ENCODE measurements at places on chromosomes 13 and 19.
A peak's percentile ranks its signal among the peaks of the same experiment; 100 is the strongest.

- no peak for DNase-seq
Observed at GRCh38 chr19:18391509-18392075, 5.6 kb downstream of the GDF15 start.

- DNase-seq, result no peak
Observed at GRCh38 chr19:33557196-33557595, 35.6 kb upstream of the PEPD start.

DNA sequence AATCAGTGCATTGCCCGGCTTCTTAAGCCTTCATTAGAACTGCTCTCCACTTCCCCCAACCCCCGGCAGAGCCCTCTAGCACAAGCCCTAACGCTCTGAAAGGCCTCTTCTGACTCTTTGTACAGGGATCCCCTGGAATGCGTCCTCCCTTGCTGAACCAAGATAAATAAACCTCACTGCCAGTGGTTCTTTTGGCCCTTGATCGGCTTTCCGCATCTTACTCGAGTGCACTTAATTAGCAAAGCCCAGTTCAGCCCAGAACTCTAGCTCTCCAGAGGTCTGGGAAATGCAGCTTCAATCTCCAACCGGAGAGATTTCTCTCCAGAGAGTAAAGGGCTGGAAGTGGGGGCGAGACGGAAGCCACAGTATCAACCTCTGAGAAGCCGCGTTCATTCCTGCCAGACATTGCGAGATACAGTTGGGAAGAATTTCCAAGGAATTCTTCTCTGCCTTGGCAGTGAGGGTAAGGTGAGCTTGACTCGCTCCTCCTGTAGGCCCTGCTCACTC lies 8.7 kb upstream of the ZNF444 start:
- peak; percentile 67 for DNase-seq

DNA sequence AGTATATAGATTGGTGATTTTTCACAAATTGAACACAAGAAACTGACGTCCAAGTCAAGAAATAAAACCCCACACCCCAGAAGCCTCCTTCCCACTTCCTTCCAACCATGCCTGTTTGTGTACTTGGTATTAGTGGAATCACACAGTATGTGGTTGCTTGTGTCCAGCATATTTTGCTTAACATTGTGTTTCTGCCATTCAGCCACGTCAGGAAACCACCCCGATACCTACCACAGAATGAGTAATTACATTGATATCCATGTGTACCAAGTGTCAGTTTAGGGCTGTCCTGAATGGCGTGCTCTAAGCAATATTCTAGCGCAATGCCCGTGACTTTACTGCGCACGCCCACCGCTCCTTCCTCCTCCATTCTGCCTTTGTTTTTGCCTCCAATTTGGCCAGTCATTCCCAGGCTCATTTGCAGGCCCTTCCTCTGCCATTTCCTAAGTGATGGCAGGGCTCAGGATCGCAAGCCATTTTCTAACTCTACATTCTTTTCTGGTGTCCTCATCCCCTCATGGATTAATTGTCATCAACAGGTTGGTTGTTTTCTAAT lies 25.9 kb upstream of the MPHOSPH8 start:
- DNase-seq, result no peak

GRCh38 chr13:48066310-48066989 lies 28.5 kb downstream of the MED4 start:
- peak; percentile 10 for DNase-seq

DNA sequence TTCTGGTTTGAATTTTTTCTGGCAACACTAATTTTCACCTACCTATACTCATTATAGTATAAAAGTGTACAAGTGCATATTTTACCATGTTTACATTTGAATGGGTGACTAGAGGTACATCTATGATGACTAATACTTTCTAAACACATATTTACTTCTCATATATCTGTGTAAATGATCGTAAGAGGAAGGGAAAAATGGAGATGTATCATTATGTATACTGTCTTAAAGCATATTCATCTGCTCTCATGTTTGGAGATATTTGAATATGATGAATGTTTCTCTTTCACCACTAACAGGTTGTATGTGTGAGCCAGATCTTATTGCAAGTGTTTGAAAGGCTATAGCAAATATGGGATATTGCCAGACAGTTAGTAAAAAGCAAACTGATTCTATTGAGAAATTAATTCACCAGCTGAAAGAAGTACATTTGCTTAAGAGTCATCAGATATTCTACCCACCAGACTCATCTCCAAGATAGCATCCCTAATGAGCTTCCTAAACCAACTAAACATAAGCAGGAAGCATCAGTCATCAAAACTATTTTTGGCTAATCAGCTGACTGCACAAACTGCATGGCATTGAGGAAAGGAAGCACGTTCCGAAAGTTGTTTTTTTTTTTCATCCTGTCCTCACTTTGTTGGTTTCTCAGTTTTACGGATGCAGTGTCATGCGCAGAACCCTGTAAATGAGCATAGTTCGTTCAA lies 738.2 kb downstream of the GPC5 start:
- no peak for DNase-seq

GRCh38 chr19:28023064-28023463 lies 1189.9 kb downstream of the UQCRFS1 start:
- DNase-seq, result peak; percentile 17

DNA sequence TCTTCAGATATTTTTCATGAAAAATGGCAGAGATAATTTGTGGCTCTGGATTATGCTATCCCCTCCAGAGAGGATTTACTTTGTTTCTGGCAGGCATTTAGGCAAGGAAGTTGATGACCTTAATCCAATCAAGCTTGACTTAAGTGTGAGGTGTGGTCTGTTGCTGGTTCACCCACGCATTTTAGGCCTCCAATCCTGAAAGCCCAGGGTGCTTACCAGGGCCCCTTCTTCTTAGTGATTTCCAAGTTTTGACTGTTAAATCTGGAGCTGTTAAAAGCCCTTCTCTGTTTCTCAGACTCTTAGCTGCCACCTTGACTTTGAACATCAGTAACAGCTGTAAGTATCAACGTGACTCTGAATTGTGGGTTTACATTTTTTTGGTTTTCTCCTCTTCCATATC lies 161.8 kb downstream of the DNAJC15 start:
- no peak for DNase-seq

- no peak for DNase-seq
Observed at GRCh38 chr19:48415395-48415794, 21.9 kb downstream of the GRIN2D start.

DNA sequence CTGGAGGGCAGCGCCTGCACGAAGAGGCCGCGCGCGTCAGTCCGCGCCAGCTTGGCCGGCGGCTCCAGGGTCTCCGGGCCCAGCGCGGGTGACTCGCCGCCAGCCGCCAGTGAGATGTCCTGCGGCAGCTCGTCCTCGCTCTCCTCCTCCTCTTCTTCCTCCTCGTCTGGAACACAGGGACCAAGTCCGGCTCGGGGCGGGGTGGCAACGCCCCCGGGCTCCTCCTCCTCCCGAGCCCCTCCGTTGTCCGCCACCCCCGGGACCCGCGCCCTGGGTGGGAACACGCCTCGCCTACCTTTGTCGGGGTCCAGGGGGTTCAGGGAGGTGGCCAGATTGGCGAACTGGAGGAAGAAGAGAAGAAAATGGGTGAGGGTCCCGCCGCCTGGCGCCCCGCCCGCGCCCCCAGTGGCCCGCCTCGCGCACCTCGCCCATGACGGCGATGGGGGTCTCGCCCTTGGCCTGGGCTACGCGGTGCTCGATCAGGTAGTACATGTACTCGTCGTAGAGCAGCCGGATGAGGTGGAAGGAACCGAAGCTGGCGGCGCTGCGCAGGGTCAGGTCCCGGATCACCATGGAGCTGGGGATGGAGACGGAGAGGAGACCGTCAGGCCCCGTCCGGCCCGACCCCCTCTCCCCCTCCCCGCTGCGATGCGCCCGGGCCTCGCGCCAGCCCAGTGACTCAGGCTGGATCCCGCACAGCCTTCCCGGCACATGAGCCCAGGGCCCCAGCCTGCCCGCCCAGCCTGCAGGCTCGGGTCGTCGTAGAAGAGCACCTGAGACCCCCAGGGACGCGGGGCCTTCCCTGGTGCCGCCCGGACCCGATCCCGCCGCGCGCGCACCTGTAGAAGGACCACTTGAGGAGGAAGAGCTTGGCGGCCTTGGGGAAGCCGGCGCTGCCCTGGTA lies 10.6 kb downstream of the DCAF15 start:
- DNase-seq, result no peak

- no peak for DNase-seq
Observed at GRCh38 chr13:75657111-75657510, 21.0 kb downstream of the LMO7 start.

GRCh38 chr13:91017031-91017668 lies 330.3 kb upstream of the MIR17HG start:
- peak; percentile 2 for DNase-seq

DNA sequence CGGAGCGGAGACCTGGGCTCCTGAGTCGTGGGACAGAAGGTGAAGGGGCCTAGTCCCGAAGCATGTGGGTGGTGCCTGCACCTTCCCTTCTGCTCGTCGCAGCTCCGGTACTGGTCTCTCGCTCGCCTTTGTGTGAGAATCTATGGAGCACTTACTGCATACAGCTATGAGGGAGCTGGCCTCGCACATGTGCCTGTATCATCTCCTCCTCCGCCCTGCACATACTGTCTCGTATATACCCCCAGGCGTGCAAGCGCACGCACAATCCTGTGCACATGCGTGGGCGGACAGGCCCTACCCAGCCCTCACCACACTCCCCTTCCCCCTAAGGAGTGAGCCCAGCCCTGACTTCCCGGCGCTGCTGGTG lies 8.7 kb downstream of the PIK3R2 start:
- DNase-seq, result no peak

DNA sequence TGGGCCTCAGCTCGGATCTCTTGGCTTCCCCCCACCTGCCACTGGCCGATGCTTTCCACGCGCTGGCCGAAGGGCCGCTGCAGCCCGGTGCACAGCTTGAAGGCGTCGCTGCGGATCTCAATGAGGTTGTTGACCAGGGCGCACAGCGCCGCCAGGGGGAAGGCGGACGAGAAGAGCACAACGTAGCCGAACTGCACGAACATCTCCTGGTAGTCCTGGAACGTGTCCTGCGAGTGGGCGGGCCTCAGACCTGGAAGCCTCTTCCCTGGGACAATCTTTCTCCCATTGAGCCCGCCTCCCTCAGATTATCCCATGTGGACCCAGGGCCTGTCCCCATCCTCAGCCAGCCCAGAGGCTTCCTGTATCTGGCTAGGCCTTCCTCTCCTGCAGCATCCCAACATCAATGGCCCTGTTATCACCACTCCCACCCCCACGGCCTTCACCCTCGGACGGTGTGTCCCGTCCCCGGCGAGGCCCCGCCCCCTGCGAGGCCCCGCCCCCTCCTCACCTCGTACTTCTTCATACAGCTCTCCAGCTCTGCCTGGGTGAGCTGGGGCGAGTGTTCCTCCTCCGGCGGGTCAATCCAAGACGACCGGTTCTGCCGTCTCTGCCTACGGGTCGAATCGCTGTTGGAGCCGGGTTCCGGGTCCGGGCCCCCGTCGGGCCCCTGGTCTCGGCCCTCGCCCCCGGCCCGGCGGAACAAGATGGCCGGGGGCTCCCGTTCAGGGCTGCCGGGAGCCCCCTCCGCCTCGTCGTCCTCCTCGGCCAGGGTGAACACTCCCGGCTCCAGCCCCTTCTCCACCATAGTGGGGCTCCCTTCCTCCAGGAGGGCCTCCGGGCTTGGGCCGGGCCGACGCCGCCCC lies 6.8 kb downstream of the ANO8 start:
- DNase-seq, result no peak

DNA sequence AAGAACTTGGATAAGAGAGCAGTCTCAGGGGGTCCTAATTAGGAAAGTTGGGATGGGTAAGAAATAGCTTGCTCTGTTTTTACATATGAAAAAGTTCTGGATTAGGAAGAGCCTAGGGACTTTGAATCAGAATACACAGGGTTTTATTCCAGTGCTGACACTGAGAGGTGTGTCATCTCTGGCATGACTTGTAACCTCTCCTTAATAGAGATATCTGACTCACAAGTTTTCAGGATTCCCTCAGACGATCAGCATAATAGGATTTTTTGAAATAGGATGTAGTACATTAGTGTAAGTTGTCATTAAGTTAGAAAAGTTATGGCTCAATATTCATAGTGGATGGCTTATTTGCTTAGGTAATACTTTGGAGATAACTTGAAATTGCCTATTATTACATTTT lies 555.2 kb upstream of the MIR17HG start:
- no peak for DNase-seq

- no peak for DNase-seq
Observed at GRCh38 chr13:42276683-42277082, 4.7 kb downstream of the AKAP11 start.
